Fibroblast of the aortic adventitia (primary cell): ENCODE measurements at places on chromosomes 4 and X. TPM values are rescaled to one million over a fixed set of nuclear protein-coding genes. Genes with fewer than 3 reads are reported as not detected.
A peak's percentile ranks its signal among the peaks of the same experiment; 100 is the strongest.

PNMA3 gene
- total RNA-seq = under 0.01 TPM in 1 of 2 replicates, not detected in the other

IRS4 gene
- total RNA-seq = not detected in 2 replicates

MAB21L2 gene
- total RNA-seq = 0.63 TPM in 1 of 2 replicates, not detected in the other

HSPA4L gene
- total RNA-seq = 10.7 and 10.9 TPM in 2 replicates

CXorf65 gene
- not detected in 2 replicates for total RNA-seq

CXCL1 gene
- total RNA-seq = 1.3 and 5.2 TPM in 2 replicates

FABP2 gene
- not detected in 2 replicates for total RNA-seq

C4orf36 gene
- total RNA-seq = 0.81 TPM in 1 of 2 replicates, not detected in the other

FREM3 gene
- not detected in 2 replicates for total RNA-seq

VCX2 gene
- total RNA-seq = not detected in 2 replicates

DOK7 gene
- total RNA-seq = not detected in 2 replicates

BMX gene
- total RNA-seq = 0.18 and 0.90 TPM in 2 replicates

TCEAL9 gene
- 225 and 327 TPM in 2 replicates for total RNA-seq

TRIML1 gene
- total RNA-seq = not detected in 2 replicates

DNA sequence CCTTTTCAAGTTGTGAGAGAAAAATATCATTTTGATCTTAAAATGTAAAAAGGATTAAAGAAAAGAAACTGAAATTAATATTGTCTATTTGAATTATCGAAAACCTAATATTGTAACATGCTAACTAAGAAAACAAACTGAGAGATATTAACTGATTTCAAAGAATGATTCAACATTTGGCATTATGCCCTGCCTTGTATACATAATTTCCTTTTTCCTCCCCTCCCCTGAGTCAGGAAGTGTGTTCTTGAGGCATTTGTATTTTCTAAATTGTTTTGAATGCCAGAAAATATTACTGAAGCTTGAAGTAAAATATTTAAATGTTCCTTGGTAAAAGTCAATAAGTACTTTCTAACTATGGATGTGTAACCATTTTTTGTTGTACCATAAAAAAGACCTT, 49.4 kb downstream of the RPS6KA3 start:
- DNase-seq = peak; percentile 80

DNA sequence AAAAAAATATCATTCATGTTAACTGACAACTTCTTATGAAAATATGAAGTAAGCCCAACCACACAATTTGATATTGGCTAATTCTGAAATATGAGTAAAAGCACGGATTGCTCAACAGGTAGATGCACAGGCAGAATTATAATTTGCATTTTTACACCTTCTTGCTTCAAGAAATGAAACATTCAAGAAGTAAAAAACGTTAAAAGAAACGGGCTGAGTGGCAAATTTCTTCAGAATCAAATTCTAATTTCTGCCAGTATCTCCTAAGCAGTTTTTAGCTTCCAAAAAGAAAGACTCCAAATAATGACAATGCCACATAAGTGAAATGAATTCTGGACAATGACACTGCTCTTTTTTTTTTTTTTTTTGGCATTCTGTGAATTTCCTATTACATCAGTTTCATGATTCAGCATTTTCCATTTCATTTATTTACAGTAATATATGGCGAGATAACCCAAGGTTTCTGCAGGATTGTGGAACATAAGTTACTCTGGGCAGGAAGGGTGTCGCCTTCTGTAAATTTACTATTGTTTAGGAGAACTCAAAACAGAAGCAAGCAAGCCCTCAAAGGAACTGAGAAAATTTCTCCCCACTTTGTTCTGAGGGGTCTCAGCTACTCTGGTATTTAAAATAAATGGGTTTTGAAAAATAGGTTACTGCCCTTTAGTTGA, 1.4 kb downstream of the SEL1L3 start:
- peak; percentile 82 for DNase-seq

- DNase-seq = no peak
Observed at GRCh38 chr4:163679189-163679588, 184.7 kb downstream of the TMA16 start.

DNA sequence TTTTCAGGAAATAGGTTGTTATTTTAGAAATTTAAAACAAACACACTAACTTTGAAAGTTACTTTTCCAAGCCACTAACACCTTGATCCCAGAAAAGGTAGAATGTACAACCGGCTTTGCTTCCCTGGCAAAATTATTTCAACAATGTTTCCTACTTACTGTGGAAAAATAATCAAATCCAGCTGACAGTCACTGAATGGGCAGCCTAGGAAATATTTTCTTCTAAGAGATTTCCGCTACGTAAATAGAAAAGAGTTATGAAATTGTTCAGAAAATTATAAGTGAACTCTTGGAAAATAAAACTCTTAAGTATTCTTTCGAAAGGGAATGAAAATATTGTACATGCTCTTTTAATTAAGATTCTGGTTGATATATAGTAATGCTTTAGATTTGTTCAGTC, 195.7 kb downstream of the GASK1B start:
- no peak for DNase-seq

DNA sequence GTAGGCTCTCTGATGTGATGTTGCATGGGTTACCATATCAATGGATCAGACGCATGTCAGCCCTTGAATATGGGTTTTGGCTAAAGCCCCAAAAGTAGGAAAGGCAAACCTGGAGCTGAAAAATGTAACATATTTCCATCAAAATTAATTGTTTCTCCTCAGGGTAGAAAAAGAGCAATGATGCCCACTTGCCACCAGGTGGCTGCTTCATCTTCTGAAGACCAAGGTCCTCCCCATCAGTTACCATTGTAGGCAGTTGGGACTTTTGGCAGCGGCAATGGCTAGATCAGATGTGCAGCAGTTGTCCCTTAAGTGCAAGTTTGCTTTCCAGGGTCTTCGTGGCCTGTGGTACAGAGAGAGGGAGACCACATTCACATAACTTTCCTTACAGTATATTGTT, 118.2 kb downstream of the NAF1 start:
- DNase-seq = peak; percentile 4

GRCh38 chr4:8497762-8498161, 57.2 kb downstream of the TRMT44 start:
- no peak for DNase-seq

- DNase-seq = no peak
Observed at GRCh38 chrX:631802-632365, 1.3 kb downstream of the SHOX start.

- peak; percentile 40 for DNase-seq
Observed at GRCh38 chr4:87985097-87985886, 9.8 kb downstream of the SPP1 start.

DNA sequence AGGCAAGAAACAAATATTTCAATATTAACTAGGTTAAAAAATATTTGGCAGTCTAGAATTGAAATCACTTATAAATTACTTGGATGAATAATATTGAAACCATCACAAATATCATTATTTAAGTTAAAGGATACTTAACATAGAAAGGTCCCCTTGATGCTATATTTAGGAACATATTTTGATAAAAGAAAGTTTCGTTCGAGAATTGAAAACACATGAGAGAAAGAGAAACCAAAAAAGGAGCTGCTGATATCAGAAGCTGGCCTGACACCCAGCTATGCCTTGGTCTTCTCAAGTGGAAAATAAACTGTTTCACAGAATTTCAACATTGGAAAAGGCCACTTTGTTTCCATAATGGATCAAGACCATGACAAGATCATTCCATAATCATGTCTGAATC, 762.4 kb downstream of the DMD start:
- DNase-seq = no peak

GRCh38 chr4:119678761-119679160, 50.2 kb upstream of the PDE5A start:
- no peak for DNase-seq

DNA sequence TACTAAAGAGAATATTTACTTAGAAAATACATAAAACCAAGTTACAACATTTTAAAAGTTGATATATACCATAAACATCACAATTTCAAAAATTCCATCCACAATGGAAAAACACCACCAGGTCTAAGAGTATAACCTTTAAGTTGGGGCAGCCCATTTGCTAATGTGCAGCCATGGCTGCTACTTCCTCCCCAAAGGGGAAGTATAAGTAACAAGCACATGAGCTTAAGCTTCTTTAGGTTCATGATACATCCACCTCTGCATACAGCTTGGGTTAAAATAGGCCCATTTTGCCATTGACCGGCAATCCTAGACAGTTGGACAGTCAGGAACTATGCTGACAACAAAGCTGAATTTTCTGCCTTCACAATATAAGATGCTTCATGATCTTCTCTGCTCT, 16.6 kb upstream of the GASK1B start:
- DNase-seq = no peak

GRCh38 chr4:86967798-86968197, 33.0 kb downstream of the AFF1 start:
- peak; percentile 33 for DNase-seq

DNA sequence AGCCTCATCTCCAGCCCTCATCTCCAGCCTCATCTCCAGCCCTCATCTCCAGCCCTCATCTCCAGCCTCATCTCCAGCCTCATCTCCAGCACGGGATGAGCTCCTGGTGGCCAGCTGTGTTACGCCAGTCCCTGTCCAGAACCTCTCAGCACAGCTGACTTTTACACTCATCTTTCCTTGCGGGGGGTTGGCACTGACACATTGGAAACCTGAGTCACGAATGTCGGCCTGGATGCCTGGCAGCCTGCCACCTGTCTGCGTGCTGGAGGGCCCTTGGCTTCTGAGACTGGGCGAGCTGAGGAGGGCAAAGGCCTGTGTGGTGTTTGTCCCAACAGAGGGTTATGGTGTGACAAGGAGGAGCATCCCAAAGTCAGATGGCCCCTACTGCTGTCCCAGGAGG, 66.1 kb upstream of the HGFAC start:
- DNase-seq = peak; percentile 42

DNA sequence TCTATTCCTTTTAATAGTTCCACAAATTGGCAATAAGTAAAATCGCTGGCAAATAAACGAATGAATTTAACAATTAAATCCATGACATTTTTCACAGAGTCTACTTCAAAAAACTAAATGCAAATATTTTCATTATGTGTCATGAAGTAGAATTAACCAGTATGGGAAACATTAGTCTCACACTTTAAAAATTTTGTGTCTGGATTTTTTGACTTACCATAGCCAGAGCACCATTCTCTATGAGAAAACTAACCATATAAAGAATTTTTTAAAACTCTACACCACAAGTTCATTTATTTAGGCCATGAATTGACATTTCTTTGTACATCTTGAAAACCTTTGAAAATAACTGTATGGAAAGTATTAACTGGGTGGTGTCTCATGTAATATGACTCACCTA, 41.2 kb downstream of the PRDM5 start:
- no peak for DNase-seq

DNA sequence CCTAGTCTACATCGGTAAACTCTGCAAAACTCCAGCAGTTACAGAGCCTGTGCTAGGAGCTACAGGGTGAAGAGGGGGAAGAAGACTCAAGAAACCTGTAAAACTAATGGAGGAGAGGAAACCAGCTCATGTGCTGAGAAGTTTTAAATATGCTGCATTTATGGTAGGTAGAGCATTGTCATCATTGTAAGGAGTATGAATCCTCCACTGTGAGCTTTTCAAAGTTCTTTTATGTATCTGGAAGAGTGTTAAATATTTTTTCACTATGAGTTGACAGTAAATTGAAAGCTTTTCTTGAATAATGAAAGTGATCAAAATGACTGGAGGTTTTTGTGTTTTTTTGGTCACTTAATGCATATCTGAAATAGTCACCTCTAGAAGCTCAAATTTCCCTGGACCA, 46.2 kb downstream of the SEPTIN11 start:
- no peak for DNase-seq

- DNase-seq = no peak
Observed at GRCh38 chr4:8703857-8704495, 111.4 kb downstream of the CPZ start.

- no peak for DNase-seq
Observed at GRCh38 chr4:136810626-136811025, 721.7 kb downstream of the PCDH18 start.

DNA sequence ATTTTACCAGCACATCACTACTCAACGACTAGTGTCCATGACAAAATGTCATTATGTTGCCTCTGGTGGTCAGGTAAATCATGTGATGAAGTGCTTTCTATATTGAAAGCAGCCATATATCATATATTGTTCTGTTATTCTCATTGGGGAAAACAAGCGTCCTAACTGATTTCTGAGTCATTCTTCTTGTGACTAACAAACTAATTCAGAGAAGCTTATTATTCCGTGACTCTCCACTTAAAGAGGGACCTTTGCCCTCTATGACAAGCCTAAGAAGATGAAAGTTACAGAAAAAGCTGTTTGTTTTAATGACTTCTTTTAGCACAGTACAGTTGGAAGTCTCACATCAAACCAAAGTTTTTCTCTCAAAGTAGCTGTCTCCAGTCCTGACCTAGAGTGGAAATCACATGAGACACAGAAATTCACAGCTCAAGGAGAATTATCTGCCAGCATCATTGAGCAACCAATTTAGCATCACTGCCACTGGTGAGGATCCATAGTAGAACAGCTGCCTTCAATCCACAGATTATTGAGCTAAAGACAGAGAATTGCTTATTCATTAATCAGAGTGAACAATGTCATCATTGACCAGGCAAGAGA, 36.4 kb downstream of the ASB9 start:
- DNase-seq = no peak

DNA sequence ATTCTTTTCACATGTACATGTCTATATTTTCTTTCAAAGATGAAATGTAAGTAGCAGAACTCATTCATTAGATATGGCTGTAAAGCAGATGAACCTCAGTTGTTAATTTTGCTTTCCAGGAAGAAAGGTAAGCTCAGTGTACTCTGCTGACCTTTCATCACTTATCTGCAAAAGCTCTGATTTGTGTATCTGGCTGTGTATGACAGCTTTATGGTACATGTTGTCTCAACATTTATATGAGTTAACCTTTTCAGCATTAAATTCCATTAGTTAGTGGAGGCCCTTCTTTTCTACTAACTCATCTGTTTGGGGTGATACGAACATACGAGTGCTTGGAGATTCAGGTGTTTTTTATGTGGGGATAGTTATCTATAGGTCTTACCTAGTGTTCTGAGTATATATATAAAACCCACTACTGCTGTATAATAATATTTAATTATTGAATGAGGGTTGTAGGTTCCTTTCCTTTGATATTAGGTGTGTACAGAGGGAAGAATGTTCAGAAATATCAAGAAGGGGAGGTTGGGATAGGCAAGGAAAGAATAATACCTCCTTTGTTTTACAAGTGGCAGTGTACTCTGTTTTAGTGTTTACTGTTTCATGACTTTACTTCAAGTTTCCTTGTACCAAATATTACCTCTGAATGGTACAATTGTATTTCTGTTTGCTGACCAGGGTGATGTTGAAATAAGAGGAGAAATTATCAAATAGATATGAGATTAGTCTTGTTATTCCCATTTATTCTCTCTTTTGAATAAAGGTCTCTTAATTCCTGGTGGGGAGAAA, 395.5 kb downstream of the ARHGAP24 start:
- no peak for DNase-seq

DNA sequence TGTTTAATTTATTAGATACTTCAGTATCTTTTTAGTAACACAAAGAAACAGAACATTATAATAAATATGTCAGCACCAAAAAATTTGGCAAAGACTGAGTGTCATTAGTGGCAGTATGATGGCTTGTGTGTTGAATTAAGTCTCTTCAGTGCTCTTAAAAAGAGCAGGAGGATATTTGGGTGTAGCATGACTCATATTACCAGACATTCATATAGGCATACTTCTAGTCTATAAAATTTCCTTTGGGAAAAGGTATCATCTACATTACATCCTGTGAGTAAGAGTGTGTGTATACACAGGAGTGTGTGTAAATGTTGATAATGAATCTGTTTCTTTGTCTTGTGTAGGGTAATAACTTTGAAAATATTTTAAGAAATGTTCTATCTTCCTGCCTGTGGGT, 135.7 kb downstream of the CNKSR2 start:
- DNase-seq = peak; percentile 6
